Naive B cell (primary cell): ENCODE measurements at places on chromosomes 16 and 17. TPM values are rescaled to one million over a fixed set of nuclear protein-coding genes. Genes with fewer than 3 reads are reported as not detected.

The GABARAP gene
- 1,234 TPM for polyA plus RNA-seq

The RARA gene
- polyA plus RNA-seq, result 7.2 TPM

The ZNF19 gene
- polyA plus RNA-seq, result 2.9 TPM

The CRHR1 gene
- not detected for polyA plus RNA-seq

The TNFSF12 gene
- polyA plus RNA-seq, result 33.3 TPM

The CFAP52 gene
- polyA plus RNA-seq, result not detected

The KRTAP1-5 gene
- polyA plus RNA-seq, result not detected

The RASL10B gene
- not detected for polyA plus RNA-seq

The KRT33B gene
- polyA plus RNA-seq, result not detected

The MRPS7 gene
- polyA plus RNA-seq, result 103 TPM

The HES7 gene
- not detected for polyA plus RNA-seq

The DOC2B gene
- polyA plus RNA-seq, result not detected

The PRSS21 gene
- polyA plus RNA-seq, result not detected

The CD2BP2 gene
- 29.1 TPM for polyA plus RNA-seq

The GRAP gene
- polyA plus RNA-seq, result 90.5 TPM

The HS3ST4 gene
- not detected for polyA plus RNA-seq

The ABAT gene
- 5.3 TPM for polyA plus RNA-seq

The CORO6 gene
- 0.12 TPM for polyA plus RNA-seq

The GNAO1 gene
- polyA plus RNA-seq, result not detected

The NEURL4 gene
- polyA plus RNA-seq, result 2.4 TPM

The CD68 gene
- 6.8 TPM for polyA plus RNA-seq

The HEATR9 gene
- not detected for polyA plus RNA-seq

The C17orf50 gene
- polyA plus RNA-seq, result not detected

The MRC2 gene
- polyA plus RNA-seq, result not detected

The DCAKD gene
- 14.2 TPM for polyA plus RNA-seq

The FOXN1 gene
- polyA plus RNA-seq, result not detected

The RCVRN gene
- not detected for polyA plus RNA-seq

The MRPL58 gene
- polyA plus RNA-seq, result 33.3 TPM

The OTOP2 gene
- polyA plus RNA-seq, result not detected

The CCL2 gene
- polyA plus RNA-seq, result not detected

The RAMP2 gene
- polyA plus RNA-seq, result not detected

The SPIRE2 gene
- polyA plus RNA-seq, result 0.57 TPM

The HYDIN gene
- not detected for polyA plus RNA-seq

The ALOX15 gene
- 0.09 TPM for polyA plus RNA-seq

The ST6GALNAC1 gene
- polyA plus RNA-seq, result not detected

The MARCHF10 gene
- polyA plus RNA-seq, result 0.27 TPM

The TOX3 gene
- not detected for polyA plus RNA-seq
